ENCODE measurements at places on chromosomes 12 and 14.
A peak's percentile ranks its signal among the peaks of the same experiment; 100 is the strongest.

DNA sequence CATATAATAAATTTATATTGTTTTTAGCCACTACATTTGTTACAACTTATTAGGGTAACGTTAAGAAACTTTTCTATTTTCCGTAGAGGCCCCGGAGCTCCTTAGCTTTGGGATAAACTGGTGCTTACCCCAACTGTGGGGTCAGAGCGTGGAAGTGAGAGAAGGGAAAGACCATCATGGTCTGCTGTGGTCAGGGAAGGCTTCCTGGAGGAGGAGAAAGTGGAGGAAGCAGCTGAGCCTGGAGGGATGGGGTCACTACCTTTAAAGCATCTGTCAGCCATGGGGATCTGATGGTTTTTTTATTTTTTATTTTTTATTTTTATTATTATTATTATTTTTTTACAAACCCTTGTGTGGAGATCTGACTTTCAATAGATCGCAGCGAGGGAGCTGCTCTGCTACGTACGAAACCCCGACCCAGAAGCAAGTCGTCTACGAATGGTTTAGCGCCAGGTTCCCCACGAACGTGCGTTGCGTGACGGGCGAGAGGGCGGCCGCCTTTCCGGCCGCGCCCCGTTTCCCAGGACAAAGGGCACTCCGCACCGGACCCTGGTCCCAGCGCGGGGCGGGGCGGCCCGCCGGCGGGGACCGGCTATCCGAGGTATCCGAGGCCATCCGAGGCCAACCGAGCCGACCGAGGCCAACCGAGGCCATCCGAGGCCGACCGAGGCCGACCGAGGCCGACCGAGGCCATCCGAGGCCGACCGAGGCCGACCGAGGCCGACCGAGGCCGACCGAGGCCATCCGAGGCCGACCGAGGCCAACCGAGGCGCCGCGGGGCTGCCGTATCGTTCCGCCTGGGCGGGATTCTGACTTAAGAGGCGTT, 1101.2 kb upstream of the TMEM132C start:
- ATAC-seq: peak; percentile 81

DNA sequence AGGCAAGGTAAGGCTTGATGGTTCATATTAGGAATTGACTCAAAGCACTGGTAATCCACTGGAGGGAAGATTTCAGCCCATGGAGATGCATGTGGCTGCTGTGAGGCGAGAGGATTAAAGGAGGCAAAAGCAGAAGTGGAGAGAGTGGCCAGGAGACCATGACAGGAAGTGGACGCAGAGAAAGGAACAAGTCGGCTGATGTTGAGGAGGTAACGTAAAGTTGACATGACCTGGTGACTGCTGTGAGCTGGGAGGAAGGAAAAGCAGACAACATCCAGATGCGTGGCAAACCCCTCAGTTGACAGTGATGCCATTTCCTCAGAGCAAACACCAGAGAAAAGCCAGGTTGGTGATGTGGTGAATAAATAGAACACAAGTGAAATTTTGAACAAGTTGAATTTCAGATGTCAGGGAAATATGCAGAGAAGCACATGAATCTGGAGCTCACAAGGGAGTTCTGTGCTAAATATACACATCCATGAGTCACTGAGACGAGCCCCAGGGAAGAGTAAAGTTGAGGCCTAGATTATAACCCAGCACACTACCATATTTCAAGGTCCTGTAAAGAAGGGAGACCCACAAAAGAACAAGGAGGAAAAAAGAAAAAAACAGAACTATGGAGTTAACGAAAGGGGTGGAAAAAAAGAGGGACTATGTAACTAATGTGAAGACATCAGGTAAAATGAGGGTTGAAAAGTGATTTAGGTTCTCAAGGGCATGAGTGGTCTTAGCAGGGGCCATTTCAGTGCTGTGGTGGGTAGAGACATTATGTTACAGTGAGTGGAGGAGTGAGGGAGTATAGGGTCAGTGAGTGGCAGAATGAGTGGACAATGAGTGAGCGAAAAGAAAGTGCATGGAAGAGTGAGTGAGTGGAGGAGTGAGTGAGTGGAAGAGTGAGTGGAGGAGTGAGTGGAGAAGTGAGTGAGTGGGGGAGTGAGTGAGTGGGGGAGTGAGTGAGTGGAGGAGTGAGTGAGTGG, 61.6 kb upstream of the GZMB start:
- ATAC-seq: peak; percentile 92

DNA sequence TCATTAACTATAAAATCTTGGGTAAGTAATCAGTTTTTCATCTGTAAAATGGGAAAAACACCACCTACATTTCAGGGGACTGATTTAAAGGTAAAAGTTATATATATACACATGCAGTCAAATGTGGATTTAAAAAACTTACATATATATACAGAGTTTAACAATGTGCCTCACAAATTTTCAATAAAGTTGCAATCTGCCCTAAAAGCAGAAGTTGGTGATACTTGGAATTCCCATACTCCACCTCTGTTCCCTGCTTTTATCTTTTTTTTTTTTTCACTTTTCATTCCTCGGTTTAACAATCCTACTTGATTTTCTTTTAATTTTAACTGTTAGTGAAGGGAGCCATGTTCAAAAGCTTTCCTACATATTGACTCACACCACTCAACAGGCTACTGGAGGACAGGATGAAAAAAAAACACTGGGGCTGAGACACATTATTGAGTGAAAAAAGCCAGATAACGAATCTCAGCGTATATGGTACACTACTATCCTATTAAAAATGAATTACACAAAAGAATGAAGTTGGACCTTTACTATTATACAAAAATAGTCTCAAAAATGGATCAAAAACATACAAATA, 24.3 kb downstream of the SPPL3 start:
- no peak for ATAC-seq

GRCh38 chr12:47237751-47238211, 158.0 kb upstream of the AMIGO2 start:
- ATAC-seq: no peak

DNA sequence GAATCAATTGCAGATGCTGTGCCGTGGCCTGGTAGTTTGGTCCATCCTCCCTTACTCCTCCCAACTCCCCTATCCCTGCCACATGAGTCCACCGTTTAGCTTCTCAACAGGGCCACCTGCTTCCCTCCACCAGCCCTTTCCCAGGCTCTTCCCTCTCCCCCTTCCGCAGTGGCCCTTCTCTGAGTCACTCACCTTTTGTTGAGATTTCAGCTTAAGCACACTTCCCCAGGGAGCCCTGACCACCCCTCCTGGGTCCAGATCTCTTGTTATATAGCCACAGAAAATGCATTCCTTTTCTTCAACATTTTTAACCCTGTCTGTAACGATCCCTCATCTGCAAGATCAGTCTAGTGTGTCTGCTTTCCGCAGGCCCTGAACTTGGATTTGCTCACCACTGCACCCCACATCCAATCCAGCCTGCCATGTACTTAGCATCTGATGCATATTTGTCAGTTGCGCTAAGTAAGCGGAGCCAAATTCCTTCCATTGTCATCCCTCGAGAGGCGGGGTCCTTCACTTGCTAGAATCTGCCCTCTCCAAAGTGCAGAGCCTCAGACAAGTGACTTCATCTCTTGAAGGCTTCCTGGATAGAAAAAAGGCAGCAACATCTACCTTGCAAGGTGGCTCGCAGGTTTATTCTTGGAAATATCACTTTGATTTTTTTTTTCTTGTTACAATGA, 41.1 kb downstream of the TMEM63C start:
- no peak for ATAC-seq

GRCh38 chr12:92134638-92135274, 10.9 kb downstream of the BTG1 start:
- peak; percentile 47 for ATAC-seq

DNA sequence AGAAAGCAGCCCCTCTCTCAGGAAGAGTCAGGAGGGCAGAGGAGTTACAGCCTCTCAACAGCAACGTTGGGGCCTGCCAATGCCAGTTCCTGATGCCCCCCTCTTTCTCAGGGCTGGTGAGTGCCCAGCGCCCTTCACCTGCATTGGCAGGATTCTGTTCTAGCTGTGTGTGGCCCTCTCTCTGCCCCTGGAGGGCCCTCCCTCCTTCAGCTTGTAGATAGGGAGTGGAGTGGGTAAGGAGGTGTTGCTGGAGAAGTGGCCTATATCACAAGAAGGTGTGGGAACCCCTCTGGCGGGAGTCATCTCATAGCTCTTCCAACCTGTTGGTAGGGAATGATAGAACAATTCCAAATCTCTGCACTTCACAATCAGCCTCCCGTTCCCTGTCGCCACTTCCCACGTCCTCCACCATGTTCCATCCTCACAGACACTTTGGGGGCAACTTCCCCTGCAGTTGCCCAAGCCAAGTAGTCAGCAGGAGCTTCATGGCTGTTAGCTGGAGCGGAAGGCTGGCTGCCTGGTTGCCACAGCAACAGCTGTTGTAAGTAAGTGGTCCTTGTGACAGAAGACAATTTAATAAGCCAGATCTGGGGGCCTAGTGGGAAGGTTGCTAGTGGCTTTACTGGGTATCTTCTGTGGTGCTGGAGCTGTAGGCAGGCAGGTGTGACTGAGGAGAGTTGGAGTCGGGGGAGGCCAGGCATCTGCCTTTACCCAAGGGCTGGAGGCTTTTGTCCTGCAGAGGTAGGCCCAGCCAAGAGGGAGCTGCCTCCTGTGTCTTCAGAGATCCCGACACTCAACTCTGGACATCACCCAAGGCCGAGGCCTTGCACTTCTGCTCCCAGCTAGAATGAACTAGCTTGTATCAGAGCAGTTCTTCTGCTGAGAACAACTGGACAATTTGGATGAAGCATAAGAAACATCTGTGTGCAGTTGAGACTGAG, 38.4 kb downstream of the GALNT16 start:
- no peak for ATAC-seq

DNA sequence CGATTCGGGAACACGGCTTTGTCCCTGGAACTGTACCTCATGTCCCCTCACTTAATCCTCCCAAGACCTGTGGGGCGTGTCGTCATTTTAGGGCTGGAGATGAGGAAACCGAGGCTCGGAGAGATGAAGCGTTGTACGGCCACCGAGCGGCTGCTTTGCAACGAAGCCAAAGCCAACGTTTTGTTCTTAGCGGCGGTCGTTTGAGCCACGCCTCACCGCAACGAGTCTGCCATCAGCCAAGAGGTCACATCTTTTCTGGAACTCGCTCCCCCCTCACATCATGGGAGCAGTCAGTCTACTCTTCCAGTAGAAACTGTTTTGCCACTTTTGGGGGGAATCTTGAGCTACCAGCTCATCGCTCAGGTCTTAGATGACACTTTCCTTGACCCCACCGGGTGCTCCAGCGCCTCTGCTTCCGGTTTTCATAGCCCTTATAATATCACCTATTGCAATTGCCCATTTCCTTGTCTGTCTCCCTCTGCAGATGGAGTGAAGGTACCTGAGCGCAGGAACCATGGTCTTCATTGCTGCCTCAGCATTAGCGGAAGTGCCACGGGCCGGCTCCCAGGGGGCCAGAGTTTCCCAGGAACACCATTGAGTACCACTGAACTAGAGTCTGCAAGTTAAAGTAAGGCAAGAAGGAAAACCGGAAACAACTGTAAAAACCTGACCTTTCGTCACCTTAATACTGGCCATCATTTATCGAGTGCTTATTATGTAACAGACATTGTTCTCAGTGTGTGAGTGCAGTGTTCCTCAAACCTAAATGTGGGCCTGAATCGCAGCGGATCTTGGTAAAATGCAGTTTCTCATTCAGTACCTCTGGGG, 19.6 kb downstream of the NINJ2 start:
- ATAC-seq: no peak

DNA sequence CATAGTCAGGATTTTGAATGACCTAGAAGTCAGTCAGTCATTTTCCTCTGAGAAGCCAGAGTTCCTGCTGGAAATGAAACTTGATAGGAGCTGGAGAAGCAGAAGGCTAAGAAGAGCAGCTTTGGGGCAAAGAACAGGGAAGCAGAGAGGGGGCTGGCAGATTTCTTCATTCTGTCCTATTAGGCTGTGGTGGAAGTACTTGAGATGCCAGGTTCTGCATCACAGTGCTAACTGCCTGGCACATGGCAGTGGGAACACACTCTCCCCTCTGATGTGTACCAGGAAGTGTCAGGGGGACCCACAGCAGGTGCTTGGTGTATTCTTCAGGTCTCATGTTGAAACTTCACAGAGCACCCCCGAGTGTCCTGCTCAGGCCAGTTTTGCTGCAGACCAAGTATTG, 61.0 kb downstream of the SUSD6 start:
- ATAC-seq: no peak

- ATAC-seq: no peak
Observed at GRCh38 chr14:91899806-91900205, 32.5 kb upstream of the TC2N start.

GRCh38 chr12:43675048-43675904, 83.3 kb downstream of the PUS7L start:
- peak; percentile 16 for ATAC-seq

DNA sequence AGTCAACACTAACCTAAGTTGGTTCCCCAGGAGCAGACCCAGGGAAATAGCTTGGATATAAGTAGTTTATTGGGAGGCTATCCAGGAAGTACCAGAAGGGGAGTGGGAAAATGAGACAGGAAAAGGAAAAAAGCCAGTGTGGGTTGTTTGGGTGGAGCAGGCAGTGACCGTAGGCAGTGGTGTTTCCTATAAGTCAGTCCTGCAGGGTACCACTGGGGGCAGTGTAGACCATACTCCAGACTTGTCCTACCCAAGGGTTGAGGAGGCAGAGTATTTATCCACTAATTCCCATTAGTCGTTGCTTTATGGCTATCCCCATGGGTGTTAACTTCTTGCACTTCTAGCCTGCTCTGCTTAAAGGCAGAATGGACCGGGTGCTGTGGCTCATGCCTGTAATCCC, 6.4 kb upstream of the CCDC60 start:
- ATAC-seq: no peak

DNA sequence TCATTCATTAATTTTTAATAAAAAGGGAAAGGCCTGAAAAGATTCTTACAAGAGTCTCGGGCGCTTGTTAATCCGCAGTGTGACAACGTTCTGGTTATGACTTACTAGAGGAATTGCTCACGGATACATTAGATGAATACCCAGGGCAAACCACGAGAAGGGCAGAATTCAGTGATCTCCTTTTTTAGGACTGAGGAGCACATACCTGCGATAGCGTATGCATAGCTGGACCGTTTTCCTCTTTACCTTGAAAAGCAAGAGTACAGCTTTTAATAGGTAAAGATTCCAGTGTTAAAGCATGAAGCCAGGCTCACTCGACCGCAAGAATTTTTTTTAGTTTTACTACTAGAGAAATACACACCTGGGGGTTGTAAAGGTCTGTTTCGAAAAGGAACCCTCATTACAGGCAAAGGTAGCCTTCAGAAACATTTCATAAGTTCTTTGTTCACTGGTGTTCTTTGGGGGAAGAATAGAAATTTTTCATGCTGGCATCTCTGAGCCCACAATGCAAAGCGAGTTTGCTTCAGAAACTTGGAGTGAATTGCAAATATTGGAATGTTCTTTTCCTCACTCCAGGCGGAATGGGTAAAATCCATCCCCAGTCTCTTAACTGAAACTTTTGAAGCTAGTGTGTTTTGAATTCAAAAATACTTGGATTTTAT, 953 bp downstream of the MAPK1IP1L start:
- ATAC-seq: no peak

DNA sequence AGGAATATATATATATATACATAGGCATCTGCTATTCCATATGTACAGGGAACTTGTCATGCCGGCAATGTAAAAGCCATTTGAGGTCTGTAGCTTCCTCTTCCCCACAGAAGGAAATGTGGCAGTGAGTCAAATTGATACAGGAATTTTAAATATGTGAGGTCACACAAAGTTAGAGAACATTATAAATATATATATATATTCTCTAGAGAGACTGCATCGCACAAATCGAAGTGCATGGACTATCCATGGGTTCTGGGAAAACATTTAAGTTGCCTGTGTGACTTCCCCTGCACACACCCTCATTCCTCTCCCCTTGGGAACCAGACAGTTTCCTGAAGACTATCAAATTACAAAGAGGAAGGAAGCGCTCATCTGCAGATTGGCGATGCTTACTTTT, 100.9 kb upstream of the CCDC91 start:
- ATAC-seq: no peak

GRCh38 chr14:59359431-59360124, 105.6 kb downstream of the GPR135 start:
- ATAC-seq: no peak
